ENCODE measurements at places on chromosomes 6 and 20.

GRCh38 chr6:36353411-36353915 lies 16.8 kb upstream of the BNIP5 start:
- DNase-seq: no peak

DNA sequence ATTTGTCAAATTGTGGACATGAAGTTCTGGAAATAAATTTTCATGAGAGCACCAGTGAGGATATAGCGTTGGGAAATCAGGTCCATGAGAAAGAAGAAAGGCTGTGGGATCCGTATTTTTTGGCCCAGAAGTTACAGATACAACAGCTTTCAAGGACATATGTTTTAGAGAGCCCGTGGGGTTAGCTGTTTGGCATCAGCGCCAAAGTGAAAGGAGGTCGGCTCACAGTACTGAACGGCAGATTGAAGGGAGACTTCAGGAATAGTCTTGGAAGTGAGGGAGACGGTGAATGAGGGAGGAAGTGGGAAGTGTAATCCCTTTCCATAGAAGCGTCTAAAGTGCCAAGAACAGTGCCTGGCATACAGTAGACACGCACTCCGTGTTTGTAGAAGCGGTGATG lies 31.8 kb downstream of the ZDHHC14 start:
- DNase-seq: no peak

DNA sequence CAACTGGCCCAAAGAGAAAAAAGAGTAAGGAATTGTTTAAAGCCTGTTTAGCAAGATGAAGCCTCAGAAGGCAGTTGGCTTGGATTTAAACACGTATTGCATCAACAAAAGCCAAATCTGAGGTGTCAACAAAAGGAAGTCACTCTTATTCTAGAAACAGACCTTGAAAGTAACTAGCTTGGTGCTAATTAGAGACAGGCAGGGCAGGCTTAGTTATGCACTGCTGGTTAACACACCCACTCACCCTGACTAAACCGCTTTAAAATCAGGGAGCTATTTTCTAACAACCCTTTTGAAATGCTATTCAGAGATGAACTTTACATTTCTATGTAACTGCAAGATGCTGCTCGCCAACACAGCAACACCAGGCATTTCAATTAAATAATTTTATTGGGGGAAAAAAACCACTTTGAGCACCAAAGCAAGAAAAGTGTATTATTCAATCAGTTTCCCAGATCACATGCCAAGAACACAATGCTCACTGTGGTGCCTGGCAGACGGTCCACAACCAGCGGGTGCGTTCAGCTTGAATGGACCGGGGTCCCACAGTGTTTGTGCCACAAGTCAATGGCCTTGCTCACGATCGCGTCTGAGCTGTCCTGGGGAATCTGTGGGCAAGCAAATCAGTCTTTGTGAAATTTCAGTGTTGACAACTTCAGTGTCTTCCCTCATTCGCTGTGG lies 23.6 kb downstream of the TBC1D7 start:
- no peak for DNase-seq

GRCh38 chr6:30530014-30530413 lies 26.3 kb downstream of the GNL1 start:
- DNase-seq: no peak

- no peak for DNase-seq
Observed at GRCh38 chr6:14661691-14662090, 544.1 kb downstream of the CD83 start.

DNA sequence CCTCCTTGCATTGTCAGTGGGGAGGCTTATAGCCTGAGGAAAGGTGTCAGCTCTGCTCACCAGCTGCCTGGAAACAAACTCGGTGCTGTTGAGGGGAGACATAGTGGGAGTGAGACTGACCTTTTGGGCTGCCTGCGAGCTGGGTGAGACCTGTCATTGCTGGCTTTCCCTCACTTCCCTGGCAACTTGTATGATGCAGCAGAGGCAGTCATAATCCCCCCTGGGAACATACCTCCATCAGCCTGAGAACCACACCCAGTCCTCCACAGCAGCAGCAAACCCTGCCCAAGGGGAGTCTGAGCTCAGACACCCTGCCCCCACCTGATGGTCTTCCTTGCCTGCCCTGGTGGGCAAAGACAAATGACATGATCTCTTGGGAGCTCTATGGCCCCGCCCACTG lies 521.2 kb upstream of the IMPG1 start:
- no peak for DNase-seq

GRCh38 chr6:7166410-7167293 lies 58.9 kb downstream of the RREB1 start:
- no peak for DNase-seq

DNA sequence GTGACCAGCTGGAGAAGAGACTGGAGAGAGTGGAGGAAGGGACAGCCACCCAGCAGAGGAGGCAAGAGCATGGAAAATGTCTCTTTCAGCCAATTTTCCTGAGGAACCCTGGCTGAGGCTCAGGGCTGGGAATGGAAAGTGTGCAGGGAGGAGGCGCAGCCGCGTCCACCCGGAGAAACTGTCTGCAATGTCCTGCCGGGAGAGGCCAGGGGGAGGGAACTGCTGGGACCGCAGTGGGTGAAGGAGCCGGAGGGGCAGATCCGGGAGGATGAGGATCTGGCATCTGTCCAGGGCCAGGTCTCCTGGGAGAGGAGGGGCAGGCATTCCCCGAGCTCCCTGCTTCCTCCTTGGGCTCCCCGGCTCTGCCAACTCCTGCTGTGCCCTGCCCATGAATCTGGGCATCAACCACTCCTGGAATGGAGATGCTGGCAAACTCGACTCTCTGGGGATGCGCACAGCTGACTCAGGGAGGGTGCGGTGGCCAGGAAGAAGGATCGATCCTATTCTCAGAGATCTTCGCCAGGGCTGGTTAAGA lies 17.4 kb upstream of the HM13 start:
- DNase-seq: no peak

GRCh38 chr6:169215201-169215681 lies 38.4 kb downstream of the THBS2 start:
- DNase-seq: no peak

DNA sequence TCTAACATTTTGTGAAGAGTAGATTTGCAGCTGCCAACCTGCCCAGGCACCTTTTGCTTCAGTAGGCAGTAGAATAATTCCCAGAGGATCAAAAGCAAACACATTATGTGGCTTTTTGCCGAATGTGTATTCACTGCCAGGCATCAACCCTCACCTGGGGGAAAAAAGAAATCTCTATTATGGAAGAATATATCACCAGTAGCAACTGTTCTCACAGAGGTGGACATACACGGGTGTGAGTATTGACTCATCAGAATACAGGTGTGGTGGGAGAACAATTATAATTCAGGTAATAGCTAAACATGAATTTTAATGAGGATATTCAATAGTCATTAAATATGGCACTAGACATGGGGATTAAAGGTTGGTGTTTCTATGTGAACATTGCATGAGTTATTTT lies 910.7 kb downstream of the TFAP2A start:
- DNase-seq: no peak

DNA sequence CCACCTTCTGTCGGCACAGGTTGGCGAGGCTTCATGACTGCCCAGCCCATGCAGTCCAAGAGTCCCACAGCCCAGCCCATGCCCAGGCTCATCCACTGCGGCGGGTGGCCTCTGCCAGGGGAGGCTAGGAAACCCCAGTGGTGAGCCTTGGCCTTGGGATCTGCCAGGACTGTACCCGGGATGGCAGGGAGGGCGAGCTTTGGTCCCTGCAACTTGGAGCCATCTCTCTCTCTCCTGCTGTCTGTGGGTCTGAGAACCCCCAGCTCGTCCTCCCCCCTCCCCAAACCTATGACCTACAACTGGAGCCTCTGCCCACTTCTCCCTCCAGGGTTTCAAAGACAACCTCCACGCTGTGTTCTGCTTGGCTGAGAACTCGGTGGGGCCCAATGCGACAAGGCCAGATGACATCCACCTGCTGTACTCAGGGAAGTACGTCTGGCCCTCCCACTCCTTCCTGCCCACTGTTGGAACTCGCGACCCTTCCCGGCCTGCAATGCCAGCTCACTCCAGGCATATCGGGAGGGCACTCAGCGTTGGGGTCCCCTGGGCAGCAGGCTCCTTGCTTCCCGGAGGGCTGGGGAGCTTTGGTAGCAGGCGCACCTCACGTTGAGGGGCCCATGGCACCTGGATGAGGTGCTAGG lies 19.7 kb downstream of the NPEPL1 start:
- no peak for DNase-seq

DNA sequence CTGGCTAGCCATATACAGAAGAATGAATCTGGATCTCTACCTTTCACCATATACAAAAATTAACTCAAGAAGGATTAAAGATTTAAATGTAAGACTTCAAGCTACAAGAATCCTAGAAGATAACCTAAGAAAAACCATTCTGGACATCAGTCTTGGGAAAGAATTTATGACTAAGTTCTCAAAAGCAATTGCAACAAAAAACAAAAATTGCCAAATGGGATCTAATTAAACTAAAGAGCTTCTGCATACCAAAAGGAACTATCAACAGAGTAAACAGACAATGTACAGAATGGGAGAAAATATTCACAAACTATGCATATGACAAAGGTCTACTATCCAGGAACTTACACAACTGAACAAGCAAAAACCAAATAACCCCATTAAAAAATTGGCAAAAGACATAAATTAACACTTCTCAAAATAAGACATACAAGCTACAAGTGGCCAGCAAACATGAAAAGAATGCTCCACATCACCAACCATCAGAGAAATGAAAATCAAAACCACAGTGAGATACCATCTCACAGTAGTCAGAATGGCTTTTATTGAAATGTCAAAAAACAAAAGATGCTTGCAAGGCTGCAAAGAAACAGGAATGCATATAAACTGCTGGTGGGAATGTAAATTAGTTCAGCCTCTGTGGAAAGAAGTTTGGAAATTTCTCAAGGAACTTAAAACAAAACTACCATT lies 66.8 kb upstream of the RSPO3 start:
- DNase-seq: no peak

- no peak for DNase-seq
Observed at GRCh38 chr20:33601861-33602260, 60.3 kb upstream of the C20orf144 start.

Measured in stimulated activated CD4-positive, alpha-beta T cell treated with anti-CD3 and anti-CD28 coated beads, Interleukin-1b, Interleukin-23, amount 100 ng/mL, for 48 hours (primary cell).